A673 (cell line): ENCODE measurements at places on chromosomes 3 and 15. TPM values are rescaled to one million over a fixed set of nuclear protein-coding genes. Genes with fewer than 3 reads are reported as not detected.

DNA sequence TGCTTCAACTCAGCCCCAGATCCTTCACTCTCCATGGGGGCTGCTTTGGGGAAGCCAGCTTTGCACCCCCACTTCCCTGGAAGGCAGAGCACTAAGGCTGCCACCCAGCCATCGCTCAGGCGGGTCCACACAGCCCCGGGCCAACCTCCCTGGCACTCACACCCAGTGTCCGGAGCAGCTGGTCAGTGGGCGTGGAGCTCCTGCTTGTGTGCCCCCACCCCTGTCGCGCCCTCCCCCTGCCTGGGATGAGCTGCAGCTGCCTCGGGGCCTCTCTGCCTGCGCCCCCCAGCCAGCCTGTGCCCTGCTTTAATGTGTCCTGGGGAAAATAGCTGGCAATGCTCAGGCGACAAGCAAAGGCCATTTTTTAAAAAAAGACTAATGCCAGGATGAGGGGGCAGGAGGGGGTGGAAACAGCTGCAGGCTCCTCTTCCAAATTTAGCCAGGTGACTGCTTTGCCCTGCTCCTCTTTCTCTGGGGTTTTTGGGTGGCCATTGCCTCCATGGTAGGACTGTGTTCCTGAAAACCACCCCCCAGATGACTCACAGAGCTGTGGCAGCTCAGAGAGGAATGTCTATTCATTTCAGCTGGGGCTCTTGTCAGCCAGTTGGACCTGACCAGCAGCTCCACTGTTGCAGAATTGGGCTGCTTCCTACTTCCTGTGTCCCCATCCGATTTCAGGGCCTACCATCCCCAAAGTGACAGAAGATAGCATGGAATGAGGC lies 65.0 kb downstream of the CEMIP start:
- H3K27ac ChIP-seq, result no peak overlapping the region
- no peaks in the 10 kb centered on the region for H3K36me3 ChIP-seq
- H3K4me3 ChIP-seq, result no peak overlapping the region
- no peaks in the 10 kb centered on the region for H3K27me3 ChIP-seq

DNA sequence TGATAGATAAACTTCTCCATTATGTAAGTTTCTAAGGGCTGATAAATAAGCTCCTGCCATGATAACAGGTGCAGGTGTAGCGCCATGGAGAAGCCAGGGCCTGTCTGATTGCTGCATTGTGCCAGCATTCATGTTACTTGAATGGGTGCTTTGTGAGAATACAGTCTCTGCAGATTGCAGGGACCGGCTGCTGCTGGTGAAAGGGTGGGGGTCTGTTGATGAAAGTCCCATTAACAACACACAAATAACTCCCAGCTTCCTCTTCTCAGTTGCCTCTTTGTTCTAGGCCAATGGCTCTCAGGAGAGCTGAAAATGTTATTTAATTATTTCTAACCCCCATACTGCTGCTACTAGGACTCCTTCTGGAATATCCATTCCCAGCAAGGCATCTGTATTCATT lies 77.2 kb downstream of the RTP4 start:
- H3K27me3 ChIP-seq, result no peaks in the 10 kb centered on the region
- DNase-seq, result no peak
- H3K27ac ChIP-seq, result no peak overlapping the region
- H3K4me3 ChIP-seq, result no peak overlapping the region
- H3K36me3 ChIP-seq, result no peaks in the 10 kb centered on the region

- H3K36me3 ChIP-seq, result no peaks in the 10 kb centered on the region
- no peaks in the 10 kb centered on the region for H3K27me3 ChIP-seq
- no peak for DNase-seq
- no peak overlapping the region for H3K27ac ChIP-seq
Measured at GRCh38 chr3:44021651-44022594, 219.8 kb upstream of the TOPAZ1 start.

Gene ACAD11
- 10.4 and 15.3 TPM in 2 replicates for total RNA-seq

DNA sequence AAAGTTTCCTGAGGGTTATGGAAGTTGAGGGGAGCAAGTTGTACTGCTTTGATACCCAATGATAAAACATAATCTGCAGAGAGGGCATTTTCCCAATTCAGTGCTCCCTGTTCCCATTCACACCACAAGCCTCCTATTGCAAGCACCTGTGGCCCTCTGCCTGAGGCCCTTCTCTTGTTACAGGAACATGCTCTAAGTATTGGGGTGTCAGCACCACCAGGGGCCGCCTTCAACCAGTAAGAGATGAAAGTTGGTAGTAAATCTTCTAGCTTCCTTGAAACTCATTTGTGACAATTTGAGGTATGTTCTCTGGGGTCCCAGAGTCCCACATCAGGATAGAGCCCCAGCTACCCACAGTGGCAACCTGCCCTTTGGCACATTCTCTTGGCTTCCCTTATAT lies 265.4 kb upstream of the ARHGEF26 start:
- no peaks in the 10 kb centered on the region for H3K4me1 ChIP-seq
- H3K36me3 ChIP-seq, result no peaks in the 10 kb centered on the region
- no peak overlapping the region for H3K4me3 ChIP-seq
- H3K27me3 ChIP-seq, result no peaks in the 10 kb centered on the region
- no peak overlapping the region for H3K27ac ChIP-seq

Gene CKMT1A
- total RNA-seq, result 0.41 TPM in 1 of 2 replicates, not detected in the other

- H3K4me3 ChIP-seq, result no peak overlapping the region
- no peaks in the 10 kb centered on the region for H3K36me3 ChIP-seq
- H3K27ac ChIP-seq, result no peak overlapping the region
- DNase-seq, result no peak
- no peaks in the 10 kb centered on the region for H3K27me3 ChIP-seq
Measured at GRCh38 chr3:99458013-99458412, 180.4 kb upstream of the COL8A1 start.

GRCh38 chr3:88180398-88180999 lies 30.7 kb downstream of the C3orf38 start:
- DNase-seq, result peak; percentile 88
- no peak overlapping the region for H3K4me3 ChIP-seq
- peaks cover 25% of the 10 kb centered on the region for H3K4me1 ChIP-seq
- no peaks in the 10 kb centered on the region for H3K27me3 ChIP-seq
- no peaks in the 10 kb centered on the region for H3K36me3 ChIP-seq
